CD8-positive, alpha-beta memory T cell (primary cell): ENCODE measurements at places on chromosomes 7 and 10. TPM values are rescaled to one million over a fixed set of nuclear protein-coding genes. Genes with fewer than 3 reads are reported as not detected.

GRCh38 chr7:141441837-141442627 is 109.2 kb upstream of the AGK start:
- DNase-seq: no peak

DNA sequence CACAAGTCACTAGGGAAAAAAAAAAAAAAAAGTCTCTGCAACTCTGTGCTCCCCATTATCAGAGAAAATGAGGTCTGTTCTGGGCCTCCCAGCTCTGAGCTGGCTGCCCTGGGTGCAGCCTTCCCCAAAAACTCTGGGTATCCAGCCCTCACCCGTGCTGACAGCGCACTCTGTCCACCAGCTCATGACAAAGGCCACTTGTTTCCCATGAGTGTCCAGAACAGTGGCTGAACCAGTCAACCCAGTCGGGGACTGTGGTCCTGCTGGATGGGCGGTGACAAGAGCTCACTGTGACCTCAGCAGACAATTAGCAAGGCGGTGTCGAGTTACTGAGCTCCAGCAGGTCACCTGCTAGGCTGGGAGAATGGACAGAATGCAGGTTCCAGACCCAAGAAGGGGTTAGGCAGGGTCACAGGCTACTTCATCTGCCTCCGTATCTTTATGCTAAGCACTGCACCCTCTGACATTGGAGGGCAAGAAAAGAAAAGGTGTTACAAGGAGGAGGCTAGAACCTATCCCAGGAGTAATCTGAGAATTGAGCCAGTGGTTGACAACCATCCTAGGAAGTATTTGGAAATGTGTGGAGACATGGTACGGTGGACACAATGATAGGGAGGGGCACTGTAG is 37.2 kb downstream of the DLG5 start:
- DNase-seq: no peak

Gene NEUROD6
- not detected for total RNA-seq

Gene LRRC18
- total RNA-seq: not detected

Gene COBL
- not detected for total RNA-seq

Gene HHEX
- not detected for total RNA-seq

GRCh38 chr10:129908406-129908805 is 55.7 kb downstream of the EBF3 start:
- DNase-seq: no peak

Gene TMEM236
- 0.09 TPM for total RNA-seq

Gene IQCE
- total RNA-seq: 10.4 TPM

DNA sequence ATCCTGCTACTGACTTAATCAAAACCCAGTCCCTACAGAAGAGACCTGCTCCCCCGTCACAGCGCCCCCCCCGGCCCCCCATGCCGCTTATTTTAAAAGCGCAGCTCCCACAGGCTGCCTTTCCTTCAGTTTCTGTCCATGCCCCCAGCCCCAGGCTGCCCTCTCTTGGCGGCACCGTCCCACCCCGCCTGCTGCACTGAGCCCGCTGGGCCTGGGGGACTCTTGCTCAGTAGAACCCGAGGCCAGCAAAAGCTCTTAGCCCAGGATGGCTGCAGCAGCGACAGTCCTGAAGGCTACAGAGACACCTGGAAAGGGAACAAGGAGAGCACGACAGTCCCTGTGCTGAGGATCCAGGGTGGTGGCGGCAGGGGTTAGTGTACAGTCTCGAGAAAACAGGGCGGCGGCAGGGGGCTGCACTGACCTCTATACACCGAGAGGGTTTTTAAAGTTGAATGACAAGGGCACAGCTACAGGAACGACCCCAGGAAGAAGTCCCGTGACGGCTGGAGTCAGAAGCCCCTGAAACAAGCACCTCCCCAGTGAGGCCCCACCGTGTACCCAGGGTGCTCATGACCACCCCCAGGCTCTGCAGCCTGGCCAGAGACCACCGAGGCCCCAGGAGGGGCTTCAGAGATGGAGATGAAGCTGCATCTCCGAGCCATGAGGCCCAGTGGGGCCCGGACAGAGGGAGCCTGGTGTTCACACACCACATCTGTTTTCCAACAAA is 54.4 kb downstream of the ZRANB1 start:
- DNase-seq: no peak

- no peak for DNase-seq
Measured at GRCh38 chr7:101916876-101917275, 99.5 kb downstream of the CUX1 start.

Gene MACROH2A2
- 3.4 TPM for total RNA-seq

Gene ALOX5
- 0.77 TPM for total RNA-seq

Gene LDB3
- 0.07 TPM for total RNA-seq

Gene CDK6
- total RNA-seq: 231 TPM

GRCh38 chr7:44217223-44217714 is 16.5 kb downstream of the YKT6 start:
- no peak for DNase-seq

Gene TMEM229A
- not detected for total RNA-seq

DNA sequence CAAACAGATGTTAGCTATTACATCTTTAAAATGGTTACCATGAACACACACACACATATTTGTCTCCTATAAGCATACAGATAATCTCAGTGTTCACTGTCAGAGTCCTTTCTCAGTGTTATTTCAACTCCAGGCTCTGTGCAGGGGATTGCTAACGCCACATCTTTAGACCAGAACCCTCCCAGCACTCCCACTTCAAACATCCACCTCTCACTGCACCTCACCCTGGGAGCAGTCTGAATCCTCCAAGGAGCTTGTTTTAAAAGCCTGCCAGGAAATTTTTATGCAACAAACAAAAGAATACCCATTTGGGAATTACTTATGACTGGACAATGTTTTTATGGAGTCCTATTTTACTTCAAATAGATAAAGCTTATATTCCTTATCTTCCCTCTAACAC is 107.4 kb downstream of the PARD3 start:
- no peak for DNase-seq

DNA sequence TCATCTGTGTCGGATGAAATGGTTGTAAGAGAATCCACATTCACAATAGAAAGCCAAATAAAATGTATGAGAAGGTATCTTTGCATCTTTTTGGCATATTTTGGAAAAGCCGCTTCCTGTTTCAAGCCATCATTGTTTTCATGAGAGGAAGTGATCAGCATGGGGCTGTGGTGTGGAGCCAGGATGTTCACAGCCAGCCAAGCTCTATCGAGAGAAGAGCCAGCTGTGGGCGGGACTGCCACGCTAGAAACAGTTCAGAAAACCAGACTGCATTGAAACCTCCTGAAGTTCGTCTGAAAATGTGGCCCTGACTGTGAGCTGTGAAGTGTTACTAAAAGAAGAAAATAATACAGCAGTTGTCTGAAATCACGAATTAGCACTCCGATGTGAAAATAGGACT is 21.2 kb upstream of the NPS start:
- no peak for DNase-seq

DNA sequence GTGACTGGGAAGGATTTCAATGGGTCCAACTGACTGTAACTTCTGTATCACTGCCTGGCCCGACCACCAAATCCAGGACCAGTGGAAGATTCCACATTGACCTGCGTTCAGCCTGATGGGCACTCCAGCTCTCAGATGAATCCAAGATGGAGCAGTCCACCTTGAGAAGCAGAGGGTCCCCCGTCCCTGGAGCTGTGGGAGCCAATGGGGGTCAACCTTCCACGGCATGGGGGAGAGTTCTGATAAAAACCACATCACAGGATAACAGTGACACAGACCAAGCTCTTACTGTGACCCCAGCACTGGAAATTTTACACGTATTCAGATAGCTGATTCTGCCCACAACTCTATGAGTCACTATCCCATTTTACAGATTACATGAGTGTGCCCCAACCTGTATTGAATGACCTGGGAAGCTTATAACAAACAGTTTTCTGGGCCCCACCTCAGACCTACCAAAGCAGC is 11.2 kb downstream of the ZCCHC24 start:
- DNase-seq: no peak

DNA sequence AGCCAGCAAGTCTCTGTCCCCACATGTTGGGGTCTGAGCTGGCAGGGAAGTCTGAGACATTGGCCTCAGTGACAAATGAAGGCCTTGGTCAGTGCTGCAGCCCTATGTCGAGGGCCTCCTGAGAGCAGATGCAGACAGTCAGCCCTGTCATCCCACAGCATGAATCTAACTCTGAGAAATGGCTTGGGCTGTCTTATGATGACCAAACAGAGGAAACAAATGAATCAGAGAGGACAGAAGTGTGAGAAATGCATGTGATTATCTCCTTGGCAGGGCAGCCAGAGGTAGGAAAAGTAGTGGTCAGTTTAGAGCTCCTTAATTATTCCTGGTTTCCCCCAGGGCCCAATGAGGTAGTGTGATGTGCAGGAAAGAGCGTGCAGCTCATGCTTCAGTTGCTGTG is 287.6 kb downstream of the SORCS3 start:
- DNase-seq: no peak

DNA sequence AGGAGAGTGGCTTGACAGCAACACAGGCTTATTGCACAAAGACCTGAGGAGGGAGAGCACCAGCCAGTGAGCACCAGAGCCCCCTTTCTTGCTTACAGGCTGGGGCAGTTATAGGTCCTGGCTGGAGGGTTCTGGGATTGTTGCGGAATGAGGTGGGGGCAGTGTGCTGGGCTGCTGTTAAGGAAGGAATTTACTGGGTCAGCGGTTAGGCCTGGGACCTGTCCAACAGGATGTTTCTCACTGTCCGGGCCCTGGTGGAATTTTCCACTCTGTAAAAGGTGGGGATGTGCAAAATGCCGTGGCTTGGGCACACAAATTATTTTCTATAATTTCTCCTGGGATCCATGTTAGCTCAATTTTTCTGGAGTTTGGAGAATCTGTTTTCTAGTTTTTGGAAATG is 757.3 kb downstream of the TYW1 start:
- DNase-seq: no peak

DNA sequence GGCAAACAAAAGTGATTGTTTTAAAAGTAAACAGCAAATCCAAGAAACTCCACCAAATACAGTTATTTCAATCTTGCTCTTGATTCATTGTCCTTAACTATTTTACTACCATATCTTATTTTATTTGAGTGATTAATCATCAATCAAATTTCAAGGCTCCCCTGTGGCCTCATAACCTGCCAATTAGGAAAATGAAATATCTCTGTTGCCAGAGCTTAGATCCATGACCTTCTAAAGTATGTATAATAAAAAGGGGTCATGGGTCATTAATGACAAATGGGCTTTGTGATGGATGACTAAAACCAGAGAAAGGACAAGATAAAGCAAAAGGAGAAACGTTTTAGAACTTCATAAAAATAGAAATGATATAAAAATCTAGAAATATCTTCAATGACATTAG is 28.5 kb downstream of the NRCAM start:
- no peak for DNase-seq

GRCh38 chr7:153943457-153943856 is 108.7 kb upstream of the DPP6 start:
- no peak for DNase-seq

GRCh38 chr10:46552526-46553237 is 3.8 kb downstream of the GPRIN2 start:
- DNase-seq: no peak

Gene TMEM176A
- total RNA-seq: 0.26 TPM

DNA sequence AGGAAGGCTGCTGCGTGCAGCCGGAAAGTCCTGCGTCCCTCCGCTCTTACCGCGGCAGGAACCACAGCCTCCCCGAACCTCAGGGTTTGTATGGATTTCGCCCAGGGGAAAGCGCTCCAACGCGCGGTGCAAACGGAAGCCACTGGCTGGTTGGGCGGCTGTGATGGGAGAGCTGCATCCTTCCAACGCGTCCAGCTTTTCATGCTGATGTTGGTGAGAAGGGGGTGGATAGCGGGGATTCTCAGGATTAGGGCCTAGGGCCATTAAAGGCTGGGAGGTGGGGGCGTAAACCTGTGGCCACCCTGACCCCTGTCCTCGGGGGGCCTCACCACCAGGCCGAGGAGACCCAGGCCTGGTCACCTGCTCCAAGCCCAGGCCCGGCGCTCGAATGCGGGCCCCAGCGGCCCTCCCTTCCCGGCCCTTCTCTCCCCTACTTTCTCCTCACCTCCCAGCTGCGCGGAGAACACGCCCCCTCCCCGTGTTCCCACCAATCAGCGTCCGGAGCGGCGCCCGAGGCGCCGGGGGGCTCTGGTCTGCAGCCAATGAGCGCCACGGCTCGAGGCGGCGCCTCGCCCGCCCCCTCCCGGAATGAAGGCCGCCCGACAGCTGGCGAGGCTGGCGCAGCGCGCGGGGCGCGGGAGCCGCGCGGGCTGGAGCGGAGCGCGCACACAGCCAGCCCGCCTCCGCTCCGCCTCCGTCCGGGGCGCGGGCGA is 458 bp upstream of the NANOS1 start:
- DNase-seq: peak; percentile 80

DNA sequence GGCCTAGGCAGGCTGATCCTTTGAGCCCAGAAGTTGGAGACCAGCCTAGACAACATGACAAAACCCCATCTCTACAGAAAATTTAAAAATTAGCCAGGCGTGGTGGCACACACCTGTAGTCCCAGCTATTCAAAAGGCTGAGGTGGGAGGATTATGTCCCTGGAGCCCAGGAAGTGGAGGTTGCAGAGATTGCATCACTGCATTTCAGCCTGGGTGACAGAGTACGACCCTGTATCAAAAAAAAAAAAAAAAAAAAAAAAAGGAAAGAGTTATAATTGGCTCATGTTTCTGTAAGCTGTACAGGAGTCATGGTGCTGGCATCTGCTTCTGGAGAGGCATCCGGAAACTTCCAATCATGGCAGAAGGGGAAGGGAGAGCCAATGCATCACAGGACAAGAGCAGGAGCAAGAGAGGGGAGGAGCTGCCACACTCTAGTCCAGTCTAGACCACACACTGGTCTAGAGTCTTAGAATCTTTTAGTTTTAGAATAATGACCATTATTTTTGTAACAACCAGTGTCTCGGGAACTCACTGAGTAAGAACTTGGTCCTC is 16.8 kb downstream of the DOCK1 start:
- DNase-seq: no peak

Gene TYSND1
- total RNA-seq: 14.7 TPM

DNA sequence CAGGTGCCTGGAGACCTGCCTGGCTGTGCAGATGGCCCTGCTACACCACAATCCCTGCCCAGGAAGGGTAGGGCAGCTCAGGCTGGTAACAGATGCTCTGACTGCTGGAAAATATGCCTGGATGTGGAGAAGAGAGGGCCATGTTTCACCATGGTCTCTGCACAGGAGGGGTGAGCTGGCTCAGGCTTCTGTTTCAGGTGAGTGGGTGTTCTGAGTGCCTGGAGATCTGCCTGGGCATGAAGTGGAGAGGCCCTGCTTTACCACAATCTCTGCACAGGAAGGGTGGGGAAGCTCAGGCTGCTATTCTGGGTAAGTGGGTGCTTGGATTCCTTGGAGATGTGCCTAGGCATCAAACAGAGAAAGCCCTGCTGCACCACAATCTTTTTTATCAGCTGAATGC is 350.1 kb downstream of the KIF20B start:
- DNase-seq: no peak

Gene FOXI2
- total RNA-seq: not detected

Gene ARHGEF35
- total RNA-seq: 5.3 TPM

DNA sequence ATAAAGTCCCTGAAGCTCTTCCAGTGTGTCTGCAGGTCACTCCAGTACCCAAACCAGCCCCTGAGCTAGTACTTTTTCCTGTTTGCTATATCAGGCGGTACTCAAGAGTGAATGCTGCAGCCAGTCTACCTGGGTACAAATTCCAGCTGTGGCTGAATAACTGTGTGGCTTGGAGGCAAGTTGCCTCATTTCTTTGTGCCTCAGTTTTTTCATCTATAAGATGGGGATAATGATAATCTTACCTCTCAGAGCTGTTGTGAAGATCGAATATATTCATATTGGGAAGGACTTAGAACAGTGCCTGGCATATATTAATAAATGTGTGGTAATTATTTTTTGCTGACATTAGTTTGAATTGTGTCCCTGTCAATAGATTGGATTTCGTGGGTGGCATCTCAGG is 191.2 kb downstream of the WDR11 start:
- DNase-seq: no peak

GRCh38 chr7:78448911-78449310 is 650.3 kb downstream of the PHTF2 start:
- DNase-seq: no peak

Gene DNAH11
- not detected for total RNA-seq
